Thoracic aorta (tissue), 2 donors: ENCODE measurements at places on chromosomes 2 and 18.

GRCh38 chr2:184730288-184730687 lies 132.0 kb downstream of the ZNF804A start:
- DNase-seq: no peak

DNA sequence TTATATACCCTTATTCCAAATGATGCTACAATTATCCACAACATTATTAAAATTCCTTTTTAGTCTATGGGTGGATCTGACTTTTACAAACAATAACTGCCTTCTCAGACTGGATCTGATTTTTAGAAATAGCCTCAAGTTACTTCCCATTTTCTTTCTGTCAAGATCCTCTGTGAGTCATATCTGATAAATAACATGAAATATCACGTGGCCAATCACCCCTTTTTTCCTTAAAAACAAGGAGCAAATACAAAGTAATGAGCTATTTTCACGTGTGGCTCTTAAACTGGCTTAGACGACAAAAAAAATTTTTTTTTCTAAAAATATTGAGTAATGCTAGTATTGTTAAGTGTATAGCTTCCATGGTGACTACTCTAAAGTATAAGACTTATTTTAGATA lies 6.7 kb downstream of the PELI1 start:
- no peak for DNase-seq

GRCh38 chr2:157572725-157573124 lies 55.9 kb downstream of the ACVR1C start:
- DNase-seq: no peak

DNA sequence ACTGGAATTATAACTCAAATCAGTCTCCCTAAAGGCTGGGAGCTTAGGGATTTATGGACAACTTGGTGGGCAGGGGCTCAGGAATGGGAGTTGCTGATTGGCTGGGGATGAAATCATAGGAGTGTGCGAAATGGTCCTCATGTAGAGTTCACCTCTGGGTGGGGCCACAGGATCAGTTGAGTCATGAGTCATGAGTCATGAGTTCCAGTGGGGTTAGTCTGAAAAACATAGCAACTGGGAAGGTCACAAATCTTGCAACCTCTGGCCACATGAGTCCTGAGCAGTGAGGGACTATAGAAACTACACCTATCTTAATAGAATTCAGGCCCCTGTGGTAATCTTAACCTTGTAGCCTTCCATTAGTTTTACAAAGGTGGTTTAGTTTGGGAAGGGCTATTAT lies 383.3 kb downstream of the RBM43 start:
- no peak for DNase-seq

GRCh38 chr2:14577843-14578242 lies 54.7 kb upstream of the LRATD1 start:
- no peak for DNase-seq
